ENCODE measurements at places on chromosomes 4 and X.

DNA sequence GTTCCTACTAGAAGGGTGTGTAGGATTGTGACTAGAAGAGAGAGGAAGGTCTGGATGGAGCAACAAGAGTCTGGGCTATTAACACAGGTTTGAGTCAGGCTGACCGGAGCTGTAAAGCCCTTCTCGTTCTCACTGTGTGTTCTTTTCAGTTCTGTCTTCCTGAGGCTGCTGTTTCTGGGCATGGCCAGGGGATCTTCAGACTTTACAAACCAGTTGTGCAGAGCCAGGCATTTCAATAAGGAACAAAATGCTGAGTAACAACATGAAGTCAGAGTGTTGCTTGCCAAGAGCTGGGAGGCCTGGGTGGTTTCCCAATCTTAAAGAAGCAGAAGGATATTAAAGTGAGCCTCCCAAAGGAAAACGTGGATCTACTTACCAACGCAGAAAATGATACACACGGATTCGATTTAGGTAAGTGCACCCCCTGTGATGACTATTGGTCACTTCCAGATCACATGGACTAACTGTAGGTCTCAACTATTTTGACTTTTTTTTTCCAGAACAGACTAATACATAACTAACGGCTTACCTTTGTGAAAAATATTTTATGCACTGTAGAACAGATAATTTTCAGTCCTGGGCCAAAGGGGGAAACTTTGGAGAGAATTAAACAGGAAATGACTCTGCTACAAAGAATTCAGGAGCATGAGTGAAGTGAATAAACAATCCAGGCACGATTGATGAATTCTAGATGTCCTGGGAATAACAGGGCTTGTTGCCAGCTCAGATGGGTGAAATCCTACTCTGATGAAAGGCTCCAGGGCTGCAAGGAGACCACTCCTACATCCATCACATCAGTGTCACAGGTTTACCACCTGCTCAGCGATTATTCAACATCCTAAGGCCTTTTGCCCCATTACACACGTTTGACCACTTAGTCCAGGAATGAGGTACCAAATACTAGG is 94.5 kb downstream of the ANXA3 start:
- DNase-seq: no peak

DNA sequence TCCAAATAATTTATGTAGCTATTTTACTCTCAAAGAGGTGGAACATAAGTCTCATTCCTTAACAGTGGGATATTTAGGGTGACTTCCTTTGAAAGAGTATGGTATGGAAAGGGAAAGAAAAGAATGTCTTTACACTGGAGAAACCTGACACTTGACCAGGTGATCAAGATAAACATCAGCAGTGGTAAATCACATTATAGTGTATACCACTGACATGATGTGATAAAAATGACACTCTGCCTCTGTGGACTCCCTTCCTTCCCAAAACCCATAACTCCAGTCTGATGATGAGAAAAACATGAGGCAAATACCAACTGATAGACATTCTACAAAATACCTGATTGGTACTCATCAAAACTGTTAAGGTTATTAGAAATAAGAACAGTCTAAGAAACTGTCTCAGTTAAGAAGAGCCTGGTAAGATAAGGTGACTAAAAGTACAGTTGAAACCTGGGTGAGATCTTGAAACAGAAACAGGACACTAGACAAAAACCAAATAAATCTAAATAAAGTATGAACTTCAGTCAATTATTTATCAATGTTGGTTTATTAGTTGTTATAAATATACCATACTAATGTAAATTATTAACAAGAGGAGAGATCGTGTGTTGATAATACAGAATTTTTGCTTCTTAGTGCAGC is 144.2 kb upstream of the PCDH18 start:
- DNase-seq: no peak

GRCh38 chr4:178081176-178081575 is 638.9 kb upstream of the AGA start:
- DNase-seq: no peak

- no peak for DNase-seq
Observed at GRCh38 chr4:185280608-185281007, 71.2 kb downstream of the SNX25 start.

DNA sequence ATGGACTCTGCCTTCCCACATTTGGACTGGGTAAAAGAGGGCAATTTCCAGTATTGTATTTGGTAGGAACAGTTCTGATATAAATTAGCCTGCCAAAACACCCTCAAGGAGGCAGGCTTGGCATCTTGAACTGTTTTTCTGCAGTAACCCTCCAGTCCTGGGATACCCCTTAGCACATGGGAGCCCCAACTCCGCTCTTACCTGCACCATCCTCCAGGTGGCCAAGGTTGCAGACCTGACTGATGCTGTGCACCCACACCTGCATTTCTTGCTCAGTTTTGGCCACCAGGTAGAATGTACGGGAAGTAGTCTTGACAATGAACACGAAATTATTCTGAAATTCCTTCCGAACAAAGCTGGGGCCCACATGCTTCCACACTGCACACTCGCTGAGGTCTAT is 35.1 kb downstream of the GAB3 start:
- DNase-seq: no peak

GRCh38 chrX:120379937-120380681 is 18.2 kb downstream of the ATP1B4 start:
- DNase-seq: no peak

DNA sequence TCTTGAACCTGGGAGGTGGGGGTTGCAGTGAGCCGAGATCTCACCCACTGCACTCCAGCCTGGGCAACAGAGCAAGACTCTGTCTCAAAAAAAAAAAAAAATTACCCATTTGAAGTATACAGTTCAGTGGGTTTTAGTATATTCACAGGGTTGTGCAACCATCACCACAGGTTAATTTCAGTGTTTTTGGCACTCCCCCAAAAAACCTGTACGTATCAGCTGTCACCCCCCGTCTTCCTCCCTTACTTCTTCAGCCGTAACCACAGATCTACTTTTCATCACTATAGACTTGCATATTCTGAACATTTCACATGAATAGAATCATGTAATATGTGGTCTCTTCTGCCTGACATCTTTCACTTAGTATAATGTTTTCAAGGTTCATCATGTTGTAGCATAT is 11.7 kb upstream of the PTTG2 start:
- no peak for DNase-seq

DNA sequence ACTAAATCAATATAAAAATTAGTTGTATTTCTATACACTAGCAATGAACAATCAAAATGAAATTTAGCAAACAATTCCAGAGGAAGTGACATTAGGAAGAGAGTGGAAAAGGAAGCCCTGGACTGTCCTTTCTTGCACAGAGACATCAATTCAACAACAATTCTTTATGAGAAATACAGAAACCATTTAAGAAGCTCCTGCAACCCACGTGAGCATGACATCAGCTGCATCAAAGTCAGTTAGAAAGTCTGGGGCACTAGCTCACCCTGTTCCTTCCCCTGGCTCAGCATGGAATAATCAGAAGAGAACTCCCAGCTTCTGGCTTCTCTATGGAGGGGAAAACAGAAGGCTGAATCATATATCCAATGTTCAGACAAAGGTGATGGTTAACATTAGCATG is 48.6 kb upstream of the STARD8 start:
- no peak for DNase-seq

- DNase-seq: no peak
Observed at GRCh38 chrX:43525901-43526610, 130.0 kb upstream of the MAOA start.

DNA sequence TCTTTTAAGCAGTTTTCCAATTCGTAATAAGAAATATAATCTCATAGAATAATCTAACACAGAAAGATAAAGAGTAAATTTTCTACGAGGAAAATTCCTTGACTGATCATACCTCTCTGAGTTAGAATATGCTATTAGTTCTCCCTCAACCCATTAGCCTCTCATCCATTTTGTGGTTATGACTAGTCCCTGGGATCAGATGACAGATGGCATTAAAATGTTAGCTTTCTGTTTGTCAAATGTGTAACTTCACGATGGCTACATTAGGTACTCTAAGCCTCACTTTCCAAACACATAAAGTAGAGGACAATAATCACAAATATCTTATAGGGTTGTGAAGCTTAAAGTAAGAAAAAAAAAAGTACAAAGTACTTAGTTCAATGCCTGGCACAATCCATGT is 112.2 kb downstream of the ZAR1 start:
- DNase-seq: no peak

GRCh38 chrX:38500866-38501265 is 60.5 kb upstream of the TSPAN7 start:
- DNase-seq: no peak

DNA sequence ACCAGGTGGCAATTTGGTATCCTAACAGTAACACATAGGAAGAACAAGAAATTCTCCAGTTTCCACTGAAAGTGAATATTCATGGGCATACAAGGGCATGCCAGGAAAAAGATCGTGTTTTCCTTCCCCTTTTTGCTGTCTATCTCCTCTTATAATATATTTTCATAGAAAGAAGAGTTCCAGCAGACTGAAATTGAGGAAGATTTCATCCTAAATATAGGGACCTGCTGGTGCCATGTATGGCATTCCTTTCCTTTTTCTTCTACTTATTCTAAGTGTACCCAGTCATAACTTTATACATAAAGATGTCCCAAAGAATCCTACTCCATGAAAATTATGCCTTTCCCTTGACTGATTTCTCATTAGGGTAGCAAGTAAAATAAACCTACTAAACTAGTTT is 40.8 kb upstream of the KCNIP4 start:
- DNase-seq: no peak

DNA sequence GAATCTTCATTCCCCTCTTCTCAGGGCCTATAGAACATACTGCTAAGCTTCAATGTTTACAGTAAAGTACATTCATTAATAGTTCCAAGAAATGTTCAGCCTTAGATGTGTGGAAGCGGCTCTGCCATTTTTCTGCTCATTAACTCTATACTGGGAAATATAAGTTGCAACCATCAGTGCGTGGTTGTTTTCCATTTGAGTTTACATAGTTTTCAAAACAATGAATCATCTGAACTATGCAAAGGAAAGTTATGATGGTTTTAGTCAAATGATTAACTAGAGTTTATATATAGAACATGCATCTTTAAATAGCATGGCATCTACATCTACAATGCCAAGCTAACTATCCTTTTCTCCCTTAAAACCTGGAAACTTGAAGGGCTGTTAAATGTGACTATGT is 29.6 kb downstream of the LEF1 start:
- DNase-seq: peak; percentile 31

GRCh38 chrX:152824841-152825374 is 5.6 kb downstream of the CETN2 start:
- DNase-seq: no peak

Data from CD4-positive, alpha-beta T cell treated with Interleukin-15 for 4 hours (primary cell).